CMK (cell line): ENCODE measurements at places on chromosomes 1 and 21.

GRCh38 chr1:19661721-19662228 is 2.9 kb upstream of the HTR6 start:
- DNase-seq: no peak

DNA sequence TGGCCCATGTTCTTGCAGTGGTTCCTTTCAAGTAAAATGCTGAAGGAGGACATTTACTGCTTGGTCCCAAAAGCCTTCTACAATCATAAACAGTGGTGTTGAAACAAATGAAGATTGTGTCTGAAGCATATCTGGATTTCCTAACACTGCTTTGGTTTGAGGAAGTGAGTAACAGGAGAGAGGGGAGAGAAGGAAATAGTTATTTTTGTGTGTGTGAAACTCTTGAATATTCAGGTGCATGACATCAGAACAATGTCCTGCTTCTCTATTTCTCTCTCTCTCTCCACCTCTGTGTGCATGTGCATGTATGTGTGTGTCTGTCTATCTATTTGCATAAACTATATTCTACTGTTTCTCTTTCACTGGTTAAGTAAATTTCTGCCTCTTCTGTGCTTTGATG is 61.4 kb upstream of the TNFSF18 start:
- no peak for DNase-seq

DNA sequence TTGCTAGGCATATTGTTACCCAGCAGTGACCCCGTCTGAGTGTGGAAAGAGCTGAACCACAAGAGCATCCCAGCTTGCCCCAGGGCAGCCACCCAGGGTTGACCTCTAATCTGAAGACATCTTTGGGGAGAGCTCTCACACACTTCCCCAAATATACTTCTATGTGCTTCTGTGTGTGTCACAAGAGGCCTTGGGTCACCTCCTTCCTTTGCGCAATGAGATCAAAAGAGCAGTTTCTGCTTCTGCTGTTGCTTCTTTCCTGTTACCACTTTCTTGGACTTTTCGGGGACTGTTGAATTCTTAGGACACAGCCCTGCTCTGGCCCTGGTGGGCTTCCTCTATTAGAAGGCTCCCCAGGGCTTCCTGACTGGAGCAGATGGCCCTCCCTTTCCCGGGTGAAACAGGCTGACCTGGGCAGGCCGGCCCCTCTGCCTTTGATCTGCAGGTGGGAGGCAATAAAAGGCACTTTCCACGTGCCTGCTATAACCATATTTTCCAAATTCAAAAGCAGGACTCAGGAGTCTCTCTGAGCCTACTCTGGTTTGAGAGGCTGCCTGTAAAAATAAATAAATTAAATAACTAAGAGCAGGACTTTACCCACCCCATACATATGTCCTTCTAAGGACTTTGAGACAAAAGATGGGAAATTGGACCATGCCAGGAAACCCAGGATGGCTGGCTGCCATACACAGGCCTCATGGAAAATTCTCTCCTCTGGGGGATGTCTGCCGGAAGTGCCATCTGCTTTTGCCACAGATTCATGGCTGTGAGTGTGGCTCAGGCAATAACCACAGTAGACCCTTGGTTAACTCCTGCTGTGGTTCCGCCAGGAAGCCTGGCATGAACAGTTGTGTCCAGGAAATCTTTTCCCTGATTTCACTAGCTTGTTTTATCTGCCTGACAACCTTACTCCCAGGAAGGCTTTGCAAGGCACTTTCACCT is 28.3 kb upstream of the RCSD1 start:
- no peak for DNase-seq

- no peak for DNase-seq
Measured at GRCh38 chr1:201089596-201089995, 22.6 kb downstream of the CACNA1S start.

- no peak for DNase-seq
Measured at GRCh38 chr21:18443085-18443484, 39.5 kb upstream of the TMPRSS15 start.

GRCh38 chr1:155253208-155253607 is 2.1 kb downstream of the ENTREP3 start:
- DNase-seq: no peak

GRCh38 chr21:27248814-27249213 is 281.9 kb upstream of the ADAMTS5 start:
- DNase-seq: no peak

DNA sequence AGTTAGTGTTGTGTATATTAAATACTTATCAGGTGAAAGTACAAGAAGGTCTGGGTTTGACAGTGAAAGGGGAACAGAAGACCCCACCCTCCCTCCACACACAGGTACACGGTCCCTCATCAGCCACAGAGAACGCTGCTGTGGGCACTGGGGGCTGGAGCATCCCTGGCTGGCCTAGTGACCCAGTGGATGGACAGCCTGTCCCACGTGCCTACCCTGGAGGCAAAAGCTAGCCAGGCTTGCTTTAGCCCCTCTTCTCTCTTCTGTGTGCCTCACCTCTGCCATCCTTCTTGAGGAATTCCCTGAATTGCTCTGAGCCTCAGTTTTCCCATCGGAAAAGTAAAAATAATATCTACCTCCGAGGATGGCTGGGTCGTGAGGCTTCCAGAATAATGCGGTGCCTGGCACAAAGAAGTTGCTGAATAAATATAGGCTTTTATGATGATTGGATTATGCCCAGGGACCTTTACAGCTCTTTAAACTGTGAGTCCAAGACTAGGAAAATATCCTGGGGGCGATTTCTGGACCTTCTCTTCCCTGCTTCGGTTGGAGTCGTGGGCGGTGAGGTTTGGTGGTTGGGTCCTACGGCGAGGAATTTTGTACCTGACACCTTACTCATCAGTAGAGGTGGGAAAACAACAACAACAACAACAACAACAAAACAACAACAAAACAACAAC is 918 bp downstream of the IFNLR1 start:
- DNase-seq: no peak

- DNase-seq: no peak
Measured at GRCh38 chr1:153680120-153680403, 1.6 kb downstream of the NPR1 start.

GRCh38 chr1:121516234-121516967 is 331.6 kb downstream of the SRGAP2C start:
- no peak for DNase-seq

DNA sequence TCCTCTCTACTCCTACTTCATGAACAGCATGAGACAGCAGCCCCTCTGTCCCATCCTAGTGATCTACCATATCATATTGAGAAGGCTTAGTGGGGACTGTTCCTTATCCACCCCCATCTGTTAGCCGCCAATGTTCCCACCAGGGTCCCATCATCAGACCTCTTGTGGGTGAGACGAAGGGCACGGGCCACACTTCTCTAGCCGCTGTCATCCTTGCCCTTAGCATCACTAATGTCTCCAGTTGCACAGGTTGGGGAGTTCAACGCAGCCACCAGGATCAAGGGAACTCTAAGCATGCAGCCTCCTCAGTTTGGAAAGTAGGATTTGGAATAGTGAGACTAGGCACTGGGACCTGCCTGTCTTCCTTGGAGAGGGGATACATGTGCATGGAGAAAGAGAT is 20.1 kb downstream of the INKA2 start:
- no peak for DNase-seq

- DNase-seq: no peak
Measured at GRCh38 chr1:29757866-29758780, 521.8 kb downstream of the PTPRU start.
